Eye (tissue), 1 donor: ENCODE measurements at places on chromosomes 7 and 10.

- DNase-seq, result no peak
These were observed 2.4 kb downstream of the NAMPT start for GRCh38 chr7:106282390-106282789.

DNA sequence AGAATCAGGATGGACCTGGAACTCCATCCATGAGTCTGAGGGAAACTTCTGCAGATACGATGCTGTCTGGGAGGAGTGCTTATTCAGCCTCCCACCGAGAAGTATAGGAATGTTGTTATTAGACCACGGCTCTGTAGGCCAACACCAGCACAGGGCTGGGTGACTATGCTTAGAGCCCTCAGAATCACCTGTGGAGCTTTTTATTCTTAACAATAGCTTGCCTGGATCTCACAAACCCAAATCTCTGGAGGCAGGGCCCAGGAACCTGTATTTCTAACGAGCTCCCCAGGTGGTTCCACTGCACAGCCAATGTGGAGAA lies 55.6 kb upstream of the ARID5B start:
- DNase-seq, result no peak

- DNase-seq, result no peak
These were observed 53.0 kb downstream of the SH2D4B start for GRCh38 chr10:80590585-80591125.

DNA sequence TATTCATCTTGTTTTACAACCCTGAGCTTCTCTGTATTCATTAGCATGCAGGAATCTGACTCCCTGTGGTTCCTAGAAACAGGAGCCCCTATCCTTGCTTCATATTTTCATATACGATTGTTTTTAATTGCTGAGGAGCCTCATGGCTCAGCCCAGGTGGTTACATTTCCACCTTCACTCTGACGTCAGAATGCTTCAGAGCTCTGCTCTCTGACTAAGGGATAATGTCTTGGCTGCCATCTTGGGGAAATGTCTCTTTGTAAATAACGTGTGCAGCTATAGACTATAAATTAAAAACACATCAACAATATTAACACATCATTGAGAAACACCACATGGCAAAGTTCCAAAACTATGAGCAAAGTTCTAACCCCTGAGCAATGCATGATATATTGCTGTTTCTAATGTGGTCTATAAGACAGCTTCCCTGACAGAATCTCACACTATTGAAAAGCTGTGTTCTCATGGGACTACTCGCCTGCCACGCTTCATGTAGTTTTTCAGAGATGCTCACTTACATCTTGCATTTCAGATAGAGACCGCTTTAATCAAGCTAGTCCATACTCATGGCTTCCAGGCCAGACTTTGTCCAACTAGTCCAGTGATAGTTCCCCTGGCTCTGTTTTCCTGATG lies 227.0 kb downstream of the SORCS3 start:
- peak; percentile 58 for DNase-seq

GRCh38 chr7:27183682-27184336 lies 1.2 kb downstream of the HOXA11 start:
- DNase-seq, result no peak

- DNase-seq, result peak; percentile 50
These were observed 421.9 kb upstream of the GALNT17 start for GRCh38 chr7:70710011-70710480.

DNA sequence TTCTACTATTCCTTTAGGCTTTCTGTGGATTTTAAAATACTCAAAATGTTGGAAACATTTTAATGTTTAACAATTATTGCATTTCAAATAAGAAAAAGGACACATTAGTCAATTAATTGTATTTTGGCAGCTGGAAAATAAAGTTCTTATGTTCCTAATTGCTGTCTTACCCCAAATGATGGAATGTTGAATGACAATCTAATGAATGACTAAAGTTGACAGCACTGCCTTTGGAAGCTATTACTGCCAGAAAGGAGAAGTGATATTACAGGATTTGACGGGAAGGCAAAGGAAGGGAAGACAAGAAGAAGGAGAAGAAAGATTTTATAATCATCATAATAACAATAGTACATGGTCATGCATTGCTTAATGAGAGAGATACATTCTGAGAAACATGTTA lies 23.4 kb upstream of the TMEM229A start:
- peak; percentile 7 for DNase-seq

GRCh38 chr10:35470248-35470924 lies 134.1 kb downstream of the CCNY start:
- peak; percentile 56 for DNase-seq

DNA sequence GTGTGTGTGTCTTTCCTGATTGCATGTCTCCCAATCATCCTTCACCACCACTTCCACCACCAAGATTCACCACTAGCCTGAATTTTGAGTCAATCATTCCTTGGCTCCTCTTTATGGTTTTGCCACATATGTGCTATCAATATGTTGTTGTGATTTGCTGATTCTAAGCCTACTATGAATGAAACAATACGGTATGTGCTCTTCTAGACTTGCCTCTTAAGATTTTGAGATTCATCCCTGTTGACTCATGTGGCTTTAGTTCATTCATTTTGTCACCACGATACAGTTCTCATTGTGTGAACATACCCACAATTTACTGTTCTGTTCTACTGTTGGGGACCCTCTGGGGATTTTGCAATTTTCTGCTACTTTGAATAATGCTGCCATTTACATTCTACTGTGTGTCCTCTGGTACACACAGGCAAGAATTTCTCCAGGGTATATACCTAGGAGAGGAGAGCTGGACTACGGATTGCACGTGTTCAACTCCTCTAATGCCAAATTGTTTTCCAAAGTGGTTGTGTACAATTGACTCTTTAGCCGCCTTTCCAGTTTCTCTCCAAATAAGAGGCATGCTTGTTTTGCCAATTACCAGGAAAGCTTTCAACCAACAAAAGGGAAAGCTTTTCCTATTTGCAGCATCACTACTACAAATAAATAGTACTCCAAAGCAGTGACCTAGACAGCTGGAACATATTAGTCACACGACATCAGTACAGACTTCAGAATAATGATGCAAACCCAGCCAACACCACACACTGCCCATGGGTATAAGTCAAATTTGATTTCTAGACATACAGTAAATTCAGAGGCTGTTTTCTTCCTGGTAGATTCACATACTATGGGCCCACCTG lies 30.0 kb downstream of the SGMS1 start:
- no peak for DNase-seq

GRCh38 chr7:99557940-99558305 lies 519 bp upstream of the ZNF655 start:
- DNase-seq, result no peak

- no peak for DNase-seq
These were observed 100.3 kb downstream of the ARL5B start for GRCh38 chr10:18759575-18759974.

GRCh38 chr7:20235288-20235687 lies 18.1 kb upstream of the MACC1 start:
- DNase-seq, result peak; percentile 69

- DNase-seq, result no peak
These were observed 19.6 kb downstream of the CSTF2T start for GRCh38 chr10:51679841-51680240.

DNA sequence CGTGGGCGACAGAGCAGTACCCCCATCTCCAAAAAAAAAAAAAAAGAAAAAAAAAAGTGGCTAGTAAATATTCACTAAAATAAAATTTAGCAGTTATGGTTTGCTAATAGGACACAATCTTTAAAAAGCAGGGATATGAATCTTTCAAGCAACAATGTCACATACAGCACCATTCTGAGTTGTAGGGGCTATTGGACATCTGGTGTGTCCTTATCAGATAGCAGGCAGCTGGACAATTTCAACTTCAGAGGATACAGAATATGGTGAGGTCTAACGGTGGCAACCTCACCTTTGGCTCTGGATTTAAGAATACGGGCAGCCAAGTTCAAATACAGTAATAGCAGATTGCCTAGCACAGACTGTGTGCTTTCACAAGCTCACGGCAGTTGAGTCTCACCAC lies 51.1 kb downstream of the SLC37A3 start:
- DNase-seq, result no peak

GRCh38 chr7:36994456-36995112 lies 270.3 kb upstream of the AOAH start:
- DNase-seq, result no peak

- no peak for DNase-seq
These were observed 26.5 kb upstream of the SMIM30 start for GRCh38 chr7:113144817-113145216.

DNA sequence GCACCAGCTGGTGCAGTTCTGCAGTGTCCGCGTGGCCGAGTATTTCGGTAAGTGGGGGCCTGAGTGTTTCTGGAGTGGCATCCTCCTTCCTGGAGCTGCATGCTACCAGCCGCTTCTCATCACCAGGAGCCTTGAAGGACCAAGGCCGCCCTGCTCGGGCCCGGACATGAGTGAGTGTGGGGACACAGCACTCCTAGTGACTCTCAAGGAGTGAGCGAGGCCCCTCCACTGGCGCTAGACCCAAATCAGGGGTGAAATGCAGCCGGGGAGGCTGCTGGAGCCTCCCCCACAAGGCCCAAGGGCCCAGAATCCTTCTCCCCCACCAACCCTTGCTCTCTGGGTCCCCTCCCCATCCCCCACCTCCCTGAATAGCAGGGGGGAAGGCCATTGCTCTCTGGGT lies 48.0 kb downstream of the CAMK2B start:
- DNase-seq, result peak; percentile 41

- no peak for DNase-seq
These were observed 52.1 kb upstream of the PDZD8 start for GRCh38 chr10:117427356-117427755.

DNA sequence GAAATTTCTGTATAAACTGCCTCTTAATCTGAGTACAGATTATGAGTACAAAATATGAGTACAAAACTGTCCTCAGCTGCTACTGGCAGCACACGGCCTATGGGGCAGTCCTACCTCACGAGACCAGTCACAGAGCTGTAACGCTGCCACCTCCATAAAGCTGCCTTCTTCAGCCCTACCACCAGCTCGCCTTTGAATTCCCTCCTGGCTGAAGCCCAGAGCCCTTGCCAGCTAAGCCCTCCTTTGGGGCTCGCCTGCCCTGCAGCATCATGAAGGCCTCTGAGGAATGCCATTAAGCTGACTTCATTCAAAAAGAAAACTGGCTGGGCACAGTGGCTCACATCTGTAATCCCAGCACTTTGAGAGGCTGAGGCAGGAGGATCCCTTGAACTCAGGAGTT lies 180.0 kb upstream of the SH2B2 start:
- no peak for DNase-seq

- no peak for DNase-seq
These were observed 82.3 kb downstream of the ANKRD7 start for GRCh38 chr7:118306771-118307170.
